ENCODE measurements at places on chromosomes 12 and 14.

DNA sequence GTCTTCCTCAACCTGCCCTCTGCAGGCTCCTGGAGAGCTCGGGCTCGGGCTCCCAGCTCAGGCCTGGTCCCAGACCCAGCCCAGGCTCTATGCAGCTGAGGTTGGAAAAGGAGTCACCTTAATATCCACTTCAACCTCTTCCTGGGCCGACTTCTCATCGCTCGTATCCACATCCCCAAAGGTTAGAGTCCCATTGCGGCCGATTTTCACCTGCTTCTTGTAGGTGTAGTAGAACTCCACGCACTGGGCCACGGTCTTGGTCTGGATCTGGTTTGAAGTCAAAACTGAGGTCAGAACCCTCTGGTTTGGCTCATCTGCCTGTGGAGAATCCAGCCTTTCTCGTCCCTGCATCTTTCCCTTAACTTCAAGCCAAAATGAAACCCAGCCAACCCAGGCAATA lies 8.4 kb upstream of the PNMA1 start:
- no peak for DNase-seq

- no peak for DNase-seq
Measured at GRCh38 chr12:122979908-122980182, 636 bp upstream of the ARL6IP4 start.

DNA sequence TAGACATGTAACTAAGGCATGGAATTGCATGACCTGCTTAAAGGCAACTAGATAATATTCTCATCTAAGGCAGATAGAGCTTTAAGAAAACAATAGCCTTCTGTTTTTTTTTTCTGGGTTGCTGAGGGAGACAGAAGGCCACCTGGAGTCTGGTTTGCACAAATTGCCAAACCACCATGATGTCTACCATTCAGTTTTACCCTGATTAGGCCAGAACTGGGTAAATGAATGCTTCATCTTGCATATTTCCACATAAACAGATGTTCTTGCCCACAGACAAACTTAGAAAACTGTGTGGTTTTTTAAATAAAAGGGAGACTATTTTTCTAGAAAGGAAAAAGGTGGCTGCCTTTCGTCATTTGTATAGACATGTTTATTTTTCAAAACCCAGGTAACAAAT lies 278.7 kb upstream of the PRICKLE1 start:
- no peak for DNase-seq

DNA sequence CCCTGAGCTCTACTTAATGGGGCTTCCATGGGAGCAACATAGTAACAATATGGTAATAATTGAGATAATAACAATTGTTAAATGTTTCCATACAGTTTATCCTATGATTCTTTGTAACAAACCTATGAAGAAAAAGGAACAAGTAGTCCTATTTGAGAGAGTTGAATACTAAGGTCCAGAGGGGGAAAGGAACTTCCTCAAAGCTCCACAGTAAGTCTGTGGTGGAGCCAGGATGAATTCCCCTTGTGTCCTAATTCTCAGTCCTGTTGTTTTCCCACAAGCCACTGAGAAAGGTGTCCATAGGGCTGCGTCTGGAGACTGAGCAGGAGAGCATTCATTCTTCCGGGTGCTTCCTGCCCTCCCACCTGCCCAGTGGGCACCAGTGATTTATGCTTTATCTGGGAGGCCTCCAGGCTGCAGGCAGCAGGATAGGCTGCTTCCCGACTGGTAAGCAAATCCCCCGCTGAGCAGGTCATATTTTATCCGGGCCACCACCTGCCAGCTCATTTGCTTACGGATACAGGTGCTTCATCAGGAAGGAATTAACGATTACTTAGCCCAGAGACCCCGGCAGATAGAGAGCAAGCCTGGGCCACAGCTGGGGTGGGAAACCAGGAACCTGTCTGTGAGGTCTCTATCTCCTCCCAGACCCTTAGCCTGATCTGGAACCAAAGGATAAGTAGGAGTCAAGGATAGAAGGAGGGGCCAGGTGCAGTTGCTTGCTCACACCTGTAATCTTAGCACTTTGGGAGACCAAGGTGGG lies 33.9 kb upstream of the FAM222A start:
- DNase-seq = no peak

GRCh38 chr14:60840313-60840712 lies 105.8 kb downstream of the MNAT1 start:
- DNase-seq = no peak

All from activated CD4-positive, alpha-beta T cell treated with anti-CD3 and anti-CD28 coated beads, Interleukin-2, amount 50 U/mL, for 48 hours (primary cell).